ENCODE measurements at places on chromosomes 2 and 18.

- no peak for DNase-seq
These were observed 3.4 kb upstream of the RTP5 start for GRCh38 chr2:241865957-241866789.

DNA sequence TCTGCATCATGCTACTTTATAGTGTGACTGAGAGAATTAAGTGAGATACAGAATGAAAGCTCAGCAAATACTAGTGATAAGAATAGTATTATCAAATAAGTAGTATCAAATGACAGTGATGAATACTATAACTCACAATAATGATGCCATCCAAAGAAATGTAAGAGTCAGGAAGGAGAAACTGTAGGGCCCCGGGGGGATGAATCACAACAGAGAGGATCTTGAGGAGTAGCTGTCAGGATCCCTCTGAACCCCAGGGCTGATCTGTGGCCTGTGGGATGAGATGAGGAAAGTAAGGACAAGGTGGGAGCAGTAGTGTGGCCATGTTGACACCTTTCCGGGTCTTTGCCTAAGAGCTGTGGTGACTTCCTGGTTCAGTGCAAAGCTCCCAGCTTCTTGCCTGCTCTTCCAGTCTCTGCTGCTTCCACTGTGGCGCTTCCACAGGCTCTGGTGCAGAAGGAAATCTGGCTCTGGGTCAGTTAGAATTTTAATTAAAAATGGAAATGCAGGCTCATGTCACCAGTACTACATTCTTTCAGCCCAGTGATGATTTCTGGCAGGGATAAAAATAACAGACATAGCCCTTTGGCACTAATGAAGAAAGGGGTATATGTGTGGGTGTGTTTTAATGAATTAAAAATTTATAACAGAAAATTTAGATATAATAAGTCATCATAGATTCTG, 166.9 kb downstream of the MYO3B start:
- DNase-seq, result no peak

DNA sequence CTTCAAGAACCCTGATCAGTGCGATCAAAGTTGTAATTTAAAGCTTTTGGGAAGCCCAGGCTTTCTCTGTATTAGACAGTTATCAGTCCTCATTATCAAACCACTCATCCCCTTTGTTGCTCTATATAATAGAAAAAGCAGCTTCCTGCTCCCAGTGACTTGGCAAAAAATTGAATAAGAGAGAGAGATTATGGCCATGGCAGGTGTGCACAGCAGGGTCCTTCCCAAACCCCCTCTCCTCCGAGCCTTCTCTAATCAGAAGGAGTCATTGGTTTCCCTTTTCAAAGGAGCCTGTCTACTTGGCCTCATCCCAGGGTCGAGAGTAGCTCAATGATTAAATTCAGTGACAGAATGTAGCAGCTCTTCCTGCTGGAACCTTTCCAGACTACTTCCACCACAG, 81.5 kb downstream of the SEMA4F start:
- no peak for DNase-seq

GRCh38 chr18:25795213-25795612, 295.2 kb downstream of the SS18 start:
- DNase-seq, result no peak

DNA sequence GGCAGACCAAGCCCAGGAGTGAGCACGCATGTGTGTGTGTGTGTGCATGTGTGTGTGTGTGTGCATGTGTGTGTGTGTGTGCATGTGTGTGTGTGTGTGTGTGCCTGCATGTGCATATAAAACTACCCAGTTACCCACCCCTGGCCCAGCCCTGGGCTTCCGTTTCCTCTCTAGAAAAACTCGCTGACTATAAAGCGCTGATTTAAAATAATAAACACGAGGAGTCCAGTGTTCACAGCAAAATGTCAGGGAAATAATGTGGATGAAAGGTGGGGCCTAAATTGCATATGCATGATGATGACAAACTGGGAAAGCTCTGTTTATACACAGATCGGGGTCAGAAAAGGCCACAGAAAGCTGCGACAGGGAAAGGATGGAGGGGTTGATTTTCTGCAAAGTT, 7.5 kb downstream of the ADCY3 start:
- no peak for DNase-seq

Data from GM12864 (cell line).